Stimulated activated CD8-positive, alpha-beta memory T cell treated with anti-CD3 and anti-CD28 coated beads, Interleukin-7, amount 100 ng/mL, for 4 hours (primary cell): ENCODE measurements at places on chromosomes 5 and 9.

DNA sequence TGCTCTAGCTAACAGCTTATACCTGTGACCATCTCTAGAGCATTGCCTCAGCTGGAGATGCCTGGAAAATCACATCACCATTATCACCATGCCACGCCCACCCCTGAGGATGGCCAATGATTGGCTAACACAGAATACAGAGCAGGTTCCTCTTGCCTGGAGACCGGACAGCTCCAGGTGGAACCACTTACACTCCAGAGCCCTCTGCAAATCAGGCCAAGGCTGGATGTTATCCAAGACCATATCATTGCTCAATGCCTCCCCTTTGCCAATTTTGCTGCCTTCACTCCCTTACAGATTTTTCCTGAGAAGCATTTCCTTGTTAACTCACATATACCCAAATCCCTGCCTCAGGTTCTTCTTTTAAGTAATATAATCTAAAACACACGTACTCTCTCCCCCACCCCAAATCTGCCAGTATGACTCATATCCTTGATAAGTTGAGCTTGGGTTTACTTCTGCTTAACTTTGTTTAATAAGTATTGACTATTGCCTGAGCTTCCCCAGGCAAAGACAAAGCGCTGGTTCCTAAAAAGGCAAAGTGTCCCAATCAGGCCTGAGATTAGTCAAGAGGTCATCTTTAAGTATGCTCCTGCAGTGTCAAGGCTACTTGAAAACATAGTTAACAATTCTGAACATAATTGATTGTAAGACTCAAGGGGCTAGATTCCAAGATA is 309.6 kb downstream of the EPB41L4A start:
- DNase-seq, result no peak

DNA sequence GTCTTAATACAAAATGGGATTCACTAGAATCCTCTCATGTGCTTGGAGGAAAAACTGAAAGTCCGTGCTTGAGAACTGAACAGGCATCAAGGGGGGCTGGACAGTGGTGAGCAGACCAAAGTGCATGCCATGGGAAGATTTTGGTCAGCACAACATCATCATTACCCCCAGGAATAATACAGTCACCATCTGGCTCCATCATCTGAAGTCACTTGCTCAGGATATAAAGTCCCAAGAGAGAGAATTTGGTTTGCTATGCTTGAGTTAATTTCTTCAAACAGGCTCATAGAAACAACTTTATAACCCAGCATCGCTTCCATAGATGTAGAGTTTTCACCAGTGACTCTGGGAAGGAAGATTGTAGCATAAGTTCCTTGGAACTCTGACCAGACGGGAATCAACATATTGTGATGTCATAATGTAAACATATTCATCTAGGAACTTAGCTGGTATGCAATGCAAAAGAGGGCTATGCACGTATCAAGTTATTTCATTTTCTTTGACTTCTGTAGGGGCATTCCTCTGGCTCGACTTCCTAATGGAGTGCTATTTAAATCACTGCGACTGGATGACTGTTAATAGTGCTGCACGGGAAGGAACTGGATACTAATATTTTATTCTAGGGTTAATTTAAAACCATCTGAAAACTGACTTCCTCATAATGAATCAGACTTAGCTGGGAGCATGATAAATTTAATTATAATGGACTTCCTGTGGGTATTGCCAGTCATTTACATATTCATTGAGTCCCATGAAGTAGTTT is 145.2 kb downstream of the MTRR start:
- no peak for DNase-seq

- no peak for DNase-seq
These were observed 70.4 kb upstream of the DAP start for GRCh38 chr5:10831419-10831818.

DNA sequence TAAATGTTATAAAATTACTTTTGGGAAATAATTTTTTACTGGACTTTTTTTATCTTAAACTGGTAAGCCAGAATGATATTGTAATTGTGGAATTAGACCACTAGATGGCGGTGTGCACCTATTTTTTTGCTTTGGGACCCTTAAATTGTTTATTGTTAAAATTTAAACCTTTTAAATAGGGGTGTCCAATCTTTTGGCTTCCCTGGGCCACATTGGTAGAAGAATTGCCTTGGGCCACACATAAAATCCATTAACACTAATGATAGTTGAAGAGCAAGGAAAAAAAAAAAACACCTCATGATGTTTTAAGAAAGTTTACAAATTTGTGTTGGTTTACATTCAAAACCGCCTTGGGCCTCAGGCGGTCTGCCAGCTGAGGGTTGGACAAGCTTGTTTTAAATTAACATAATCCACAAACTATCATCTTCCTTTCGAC is 28.4 kb upstream of the GADD45G start:
- no peak for DNase-seq

GRCh38 chr5:92653730-92654461 is 927.1 kb downstream of the NR2F1-AS1 start:
- DNase-seq, result no peak

GRCh38 chr9:77820293-77820954 is 172.3 kb upstream of the GNA14 start:
- no peak for DNase-seq

GRCh38 chr9:131024978-131025868 is 16.2 kb downstream of the LAMC3 start:
- no peak for DNase-seq

DNA sequence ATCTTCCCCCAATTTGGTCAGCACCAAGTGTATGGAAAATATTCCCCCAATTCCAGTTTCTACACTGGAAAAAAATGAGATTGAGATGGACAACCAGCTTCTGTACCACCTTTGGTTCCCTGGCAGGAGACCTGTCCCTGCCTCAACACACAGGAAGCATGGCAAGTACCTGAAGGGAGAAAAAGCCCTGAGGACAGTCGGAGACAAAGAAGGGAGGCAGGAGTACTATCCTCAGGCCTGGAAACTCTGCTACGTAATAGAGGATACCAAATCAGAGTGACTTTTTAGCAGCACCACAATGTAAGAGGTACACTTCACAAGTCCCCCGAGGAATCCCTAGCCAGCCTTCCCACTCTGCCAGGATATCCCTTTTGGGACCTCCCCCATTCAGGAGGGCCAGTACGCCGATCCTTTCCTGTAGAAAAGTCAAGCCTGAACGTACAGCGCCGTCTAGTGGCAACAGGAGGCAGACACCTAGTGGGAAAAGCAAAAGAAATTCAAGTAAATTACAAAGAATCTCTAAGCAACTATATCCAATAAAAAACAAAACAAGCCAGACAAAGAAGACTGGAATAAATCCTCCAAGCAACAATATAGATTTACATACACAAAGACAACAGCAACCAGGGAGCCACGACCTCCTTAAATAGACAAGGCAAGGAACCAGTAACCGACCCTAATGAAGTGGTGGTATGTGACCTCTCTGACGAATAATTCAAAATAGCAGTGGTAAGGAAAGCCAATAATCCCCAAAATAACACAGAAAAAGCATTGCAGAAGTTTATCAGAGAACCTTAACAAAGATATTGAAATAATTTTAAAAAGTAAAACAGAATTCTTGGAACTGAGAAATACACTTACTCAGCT is 63.3 kb upstream of the SLCO6A1 start:
- no peak for DNase-seq

- DNase-seq, result no peak
These were observed 1933.2 kb upstream of the WWC1 start for GRCh38 chr5:166358127-166358830.

DNA sequence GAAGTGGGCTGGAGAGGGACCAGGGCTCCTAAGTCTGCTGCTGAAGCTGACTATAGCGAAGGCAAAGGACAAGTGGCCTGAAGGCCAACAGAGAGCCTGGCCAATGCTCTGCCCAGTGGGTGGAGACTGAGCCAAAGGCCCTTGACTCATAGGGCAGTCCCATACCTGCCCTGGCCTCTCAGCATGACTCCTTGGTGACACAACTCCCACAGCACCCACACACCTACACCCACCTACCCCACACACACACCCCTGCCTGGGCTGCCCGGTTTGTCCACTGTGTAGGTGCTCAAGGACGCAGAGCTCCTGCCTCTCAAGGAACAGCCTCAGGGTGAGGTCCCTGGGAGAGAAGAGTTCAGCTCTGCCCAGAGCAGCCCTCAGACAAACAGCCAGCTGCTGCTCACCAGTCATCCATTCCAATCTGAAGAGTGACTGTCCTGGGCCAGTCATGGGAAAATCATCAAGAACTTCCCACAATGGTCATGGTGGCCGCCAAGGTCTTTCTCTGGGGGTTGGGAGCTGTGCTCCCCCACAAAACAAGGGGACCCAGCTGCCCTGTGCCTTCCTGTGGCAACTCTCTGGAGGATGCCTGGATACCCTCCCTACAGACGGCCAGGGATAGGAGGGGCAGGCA is 5.0 kb downstream of the TNIP1 start:
- no peak for DNase-seq

- no peak for DNase-seq
These were observed 164.1 kb upstream of the ZNF618 start for GRCh38 chr9:113712053-113712452.

DNA sequence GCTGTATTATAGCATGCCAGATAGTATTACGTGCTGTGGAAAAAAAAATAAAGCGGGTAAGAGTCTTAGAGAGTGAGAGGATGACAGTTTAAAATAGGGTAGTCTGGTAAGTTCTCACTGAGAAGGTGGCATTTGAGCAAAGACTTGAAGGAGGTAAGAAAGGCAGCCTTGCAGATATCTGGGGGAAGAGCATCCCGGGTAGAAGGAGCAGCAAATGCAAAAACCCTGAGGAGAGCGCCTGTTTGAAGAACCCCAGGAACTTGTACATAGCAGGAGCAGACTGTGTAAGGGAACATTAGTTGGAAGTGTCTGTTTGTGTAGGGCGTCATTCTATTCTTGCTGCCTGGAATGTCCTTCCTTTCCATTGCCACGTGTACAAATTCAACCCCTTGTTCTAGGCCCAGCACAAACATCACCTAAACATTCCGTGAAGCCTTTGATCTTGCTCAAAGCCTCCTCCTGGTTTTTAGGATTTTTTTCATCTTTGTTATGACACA is 2.6 kb downstream of the AP3S1 start:
- no peak for DNase-seq

DNA sequence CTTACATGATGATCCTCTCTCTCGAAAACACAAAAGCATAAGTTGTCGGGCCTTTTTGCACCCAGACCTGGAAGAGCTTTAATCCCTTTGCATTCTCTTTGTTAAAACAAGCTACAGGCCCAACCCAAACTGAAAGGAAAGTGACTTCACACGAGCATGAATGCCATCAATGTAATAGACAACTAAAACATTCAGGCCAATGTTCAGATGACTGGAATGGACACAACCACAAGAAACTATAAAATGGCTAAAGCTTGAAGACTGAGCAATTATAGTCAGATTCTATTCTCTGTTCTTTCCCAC is 45.5 kb downstream of the RFX3 start:
- DNase-seq, result no peak
